ENCODE measurements at places on chromosomes 5 and 9.

- no peak for DNase-seq
Measured at GRCh38 chr5:123844873-123845272, 332.9 kb downstream of the CSNK1G3 start.

DNA sequence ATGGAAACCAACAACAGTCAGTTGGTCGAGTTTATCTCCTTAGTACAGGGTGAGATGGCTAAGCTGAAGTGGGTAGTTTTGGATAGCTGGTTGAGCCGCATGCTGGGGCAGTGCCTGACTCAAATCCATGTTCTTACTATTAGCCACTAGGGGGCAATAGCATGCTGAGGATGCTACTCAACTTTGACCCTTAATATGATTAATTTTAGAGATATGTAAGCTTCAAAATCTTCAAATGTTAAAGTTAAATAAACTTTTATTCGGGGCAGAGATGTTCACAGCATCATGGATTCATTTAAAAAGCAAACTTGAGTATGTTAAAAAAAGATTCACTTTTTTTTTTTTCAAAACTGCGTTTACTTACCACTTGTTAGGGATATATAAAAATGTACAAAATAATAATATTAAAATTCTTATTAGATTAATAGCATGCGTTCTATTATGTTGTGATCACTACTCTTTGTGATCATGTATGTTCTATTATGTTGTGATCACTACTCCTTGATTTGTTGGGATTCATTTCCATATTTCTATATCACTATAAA, 57.0 kb downstream of the C9orf153 start:
- peak; percentile 6 for DNase-seq

DNA sequence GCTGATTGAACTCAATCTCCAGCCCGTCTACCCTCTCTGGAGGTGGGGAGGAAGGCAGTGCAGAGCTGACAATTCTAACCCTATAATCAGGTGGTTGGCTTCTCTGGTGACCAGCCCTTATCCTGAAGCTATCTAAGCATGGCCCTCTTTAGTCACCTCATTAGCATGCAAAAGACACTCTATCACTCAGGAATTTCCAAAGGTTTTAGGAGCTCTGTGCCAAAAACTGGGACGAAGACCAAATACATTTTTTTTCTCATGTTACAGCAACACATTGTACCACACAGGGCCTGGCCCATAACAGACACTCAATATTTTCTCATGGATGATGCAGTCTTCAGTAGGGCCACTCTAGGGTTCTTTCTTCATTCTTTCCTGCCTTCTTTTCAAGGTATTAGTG, 118.8 kb upstream of the VLDLR start:
- DNase-seq, result no peak

DNA sequence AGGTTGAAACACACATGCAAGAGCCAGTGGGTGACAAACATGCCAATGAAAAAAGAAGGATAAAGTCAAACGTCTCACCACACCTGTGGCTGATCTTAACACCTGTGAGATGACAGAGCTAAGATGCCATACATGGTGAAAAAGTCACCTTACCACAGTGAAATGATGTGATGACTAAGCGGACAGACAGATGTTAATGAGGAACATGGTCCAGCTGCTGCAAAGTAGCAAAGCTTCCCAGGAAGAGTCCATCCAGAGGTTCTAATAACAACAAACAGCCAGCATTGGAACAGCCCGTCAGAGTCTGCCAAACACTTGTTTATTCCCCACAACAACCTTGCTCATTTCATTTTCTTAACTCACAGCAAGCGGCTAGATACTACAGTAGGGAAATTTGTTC, 1.9 kb downstream of the KIAA1191 start:
- no peak for DNase-seq

GRCh38 chr9:124012368-124013301, 1.1 kb downstream of the LHX2 start:
- no peak for DNase-seq

DNA sequence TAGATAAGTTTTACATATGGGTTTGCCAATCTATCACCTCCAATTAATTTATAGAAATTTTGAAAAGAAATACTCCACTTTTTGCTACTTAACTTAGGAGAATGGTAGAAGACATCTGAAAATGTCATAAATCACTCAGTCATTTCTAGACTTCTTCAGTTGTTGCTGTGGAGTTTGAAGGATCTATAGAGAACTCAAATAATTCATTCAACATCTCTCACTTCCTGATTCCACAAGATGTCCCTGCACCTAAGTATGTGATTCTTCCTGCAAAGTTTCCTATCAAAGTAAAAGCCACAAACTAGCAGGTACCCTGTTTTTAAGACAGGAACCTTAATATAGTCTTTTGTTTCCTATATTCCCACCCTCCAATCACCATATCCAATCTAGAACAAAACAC, 297.1 kb upstream of the ATP10B start:
- no peak for DNase-seq

GRCh38 chr9:69718218-69718617, 41.6 kb downstream of the PTAR1 start:
- DNase-seq, result no peak

DNA sequence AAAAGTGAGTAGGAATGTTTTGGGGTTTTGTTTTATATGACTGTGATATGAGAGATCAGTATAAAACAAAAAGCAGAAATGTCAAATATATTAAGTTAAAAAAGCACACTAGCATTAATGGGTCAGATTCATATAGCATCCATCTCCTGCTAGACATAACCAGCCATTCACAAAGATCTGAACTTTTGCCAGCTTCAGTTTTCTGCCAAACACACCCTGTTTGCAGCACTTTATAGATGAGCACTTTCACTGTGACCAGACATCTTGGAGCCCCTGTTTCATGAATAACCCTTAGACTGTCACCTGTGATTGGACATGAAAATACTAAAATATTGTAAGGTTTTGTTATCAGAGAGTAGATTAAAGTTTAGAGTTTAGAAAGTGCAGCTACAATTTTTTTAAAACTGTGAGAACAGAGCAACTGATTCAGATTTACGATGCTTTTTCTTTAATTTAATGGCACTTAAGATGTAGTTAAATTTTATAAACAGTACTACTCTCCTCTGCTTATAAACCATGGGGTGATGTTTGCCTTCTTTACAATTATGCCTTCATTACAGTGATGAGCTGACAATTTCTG, 142.6 kb downstream of the KCTD16 start:
- no peak for DNase-seq

GRCh38 chr5:107395632-107396350, 274.9 kb downstream of the EFNA5 start:
- DNase-seq, result no peak

DNA sequence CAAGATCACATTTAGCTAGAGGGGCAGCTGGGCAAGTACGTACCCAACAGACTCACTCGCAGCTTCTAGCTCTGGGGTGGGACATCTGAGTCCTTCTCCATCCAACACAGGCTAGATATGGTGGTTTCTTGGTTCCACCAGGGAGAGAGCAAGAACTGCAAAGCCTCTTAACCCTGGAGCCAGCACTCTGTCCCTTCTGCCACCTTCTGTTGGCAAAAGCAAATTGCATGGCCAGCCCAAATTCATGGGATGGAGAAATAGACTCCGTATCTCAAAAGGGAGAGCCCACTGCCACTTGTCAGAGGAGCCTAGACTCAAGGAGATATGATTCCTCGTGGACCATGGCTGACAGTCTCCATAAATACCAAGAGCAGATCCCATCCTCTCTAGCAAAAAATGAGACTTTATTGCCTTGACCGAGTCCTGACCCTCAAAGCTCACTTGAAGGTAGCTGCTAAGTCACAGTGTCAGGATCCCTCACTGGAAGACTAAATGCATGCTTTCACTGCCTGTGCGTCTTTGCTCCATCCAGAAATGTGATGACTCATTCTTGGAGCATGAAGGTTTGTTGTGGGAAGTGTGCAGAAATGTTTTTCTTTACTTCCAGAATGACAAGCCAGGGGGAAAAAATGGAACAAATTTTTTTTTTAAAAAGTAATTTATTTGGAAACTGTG, 28.8 kb upstream of the ROR2 start:
- no peak for DNase-seq

GRCh38 chr5:55276771-55277170, 30.7 kb downstream of the DHX29 start:
- no peak for DNase-seq

- no peak for DNase-seq
Measured at GRCh38 chr5:16721151-16722096, 104.6 kb upstream of the RETREG1 start.

DNA sequence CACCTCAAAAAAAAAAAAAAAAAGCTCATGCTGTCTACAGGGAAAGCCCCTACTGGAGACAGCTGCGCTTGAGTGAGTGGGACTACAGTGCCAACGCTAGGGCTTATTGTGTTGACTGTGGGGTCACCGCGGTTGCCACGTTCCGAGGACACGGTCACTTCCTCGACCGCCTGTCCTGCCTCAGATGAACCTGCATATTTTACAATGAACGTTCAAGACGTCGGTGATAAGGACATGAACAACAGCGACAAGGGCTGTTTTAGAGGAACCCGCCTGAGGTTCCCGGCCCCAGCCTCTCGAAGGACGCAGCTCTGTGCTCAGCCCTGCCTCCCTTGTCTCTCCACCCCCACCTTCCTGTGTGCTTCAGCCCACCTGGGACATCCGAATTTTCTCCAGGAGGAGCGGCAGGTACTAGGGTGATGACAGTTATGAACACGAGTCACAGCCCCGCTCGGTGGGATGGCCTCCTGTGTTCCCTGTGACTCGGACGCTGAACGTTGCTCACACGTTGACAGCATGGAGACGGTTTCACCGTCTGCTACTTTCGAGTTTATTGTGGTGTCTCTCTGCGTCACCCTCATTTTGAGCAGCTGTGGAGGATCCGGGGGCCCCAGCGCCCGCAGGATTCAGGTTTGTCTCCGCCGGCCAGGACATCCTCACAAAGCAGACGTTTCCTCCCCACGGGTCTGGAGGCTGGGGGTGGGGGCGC, 11.3 kb upstream of the DIPK1B start:
- DNase-seq, result peak; percentile 76

DNA sequence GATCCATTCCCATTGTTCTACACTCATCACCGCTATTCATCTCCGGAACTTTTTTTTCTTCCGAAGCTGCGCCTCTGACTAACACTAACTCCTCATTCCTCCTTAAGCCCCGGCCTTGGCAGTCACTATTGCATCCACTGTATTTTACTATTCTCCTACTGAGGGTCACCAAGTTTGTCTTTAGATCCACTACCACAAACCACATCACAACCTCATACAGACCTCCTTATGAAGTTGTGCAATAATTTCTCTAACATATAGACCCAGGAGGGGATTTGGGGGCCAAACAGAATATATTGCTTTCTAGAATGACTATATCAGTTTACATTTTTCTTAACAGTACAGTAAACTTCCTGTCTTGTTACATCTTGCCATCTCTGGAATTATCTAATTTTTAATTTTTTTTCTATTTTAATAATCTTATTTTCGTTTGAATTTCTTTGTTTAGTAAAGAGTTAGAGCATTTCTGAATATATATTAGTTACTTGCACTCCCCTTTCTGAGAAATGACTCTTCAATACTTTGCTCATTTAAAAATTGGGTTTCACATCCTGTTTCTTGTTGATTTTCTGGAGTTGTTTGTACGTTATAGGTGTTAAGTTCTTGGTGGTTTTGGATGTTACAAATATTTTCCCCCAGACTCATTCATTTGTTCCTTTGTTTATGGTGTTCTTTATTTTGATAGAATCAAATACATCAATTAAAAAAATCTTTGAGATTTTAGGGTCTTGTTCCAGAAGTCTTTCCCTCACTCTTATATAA, 37.1 kb downstream of the DMRT2 start:
- no peak for DNase-seq
